ENCODE measurements at places on chromosomes 16 and 17.

DNA sequence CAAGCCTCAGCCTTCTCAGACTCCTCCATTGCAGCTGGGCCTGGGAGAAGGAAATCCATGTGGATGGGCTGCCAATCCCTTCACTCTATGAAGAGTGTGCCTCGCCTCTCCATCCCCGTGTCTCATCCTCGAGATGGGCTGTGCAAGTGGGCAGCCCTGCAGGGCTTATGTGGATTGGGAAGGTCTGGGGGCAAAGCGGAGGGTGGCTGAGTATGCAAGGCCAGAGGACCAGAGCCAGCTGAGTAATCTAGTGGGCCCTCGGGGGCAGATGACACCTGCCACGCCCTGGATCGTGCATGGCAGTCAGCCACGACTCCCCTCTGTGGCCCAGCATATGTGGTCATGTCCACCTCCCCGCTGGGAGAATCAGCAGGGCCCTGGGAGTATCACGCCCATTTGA, 78.9 kb downstream of the IRX5 start:
- DNase-seq = no peak

DNA sequence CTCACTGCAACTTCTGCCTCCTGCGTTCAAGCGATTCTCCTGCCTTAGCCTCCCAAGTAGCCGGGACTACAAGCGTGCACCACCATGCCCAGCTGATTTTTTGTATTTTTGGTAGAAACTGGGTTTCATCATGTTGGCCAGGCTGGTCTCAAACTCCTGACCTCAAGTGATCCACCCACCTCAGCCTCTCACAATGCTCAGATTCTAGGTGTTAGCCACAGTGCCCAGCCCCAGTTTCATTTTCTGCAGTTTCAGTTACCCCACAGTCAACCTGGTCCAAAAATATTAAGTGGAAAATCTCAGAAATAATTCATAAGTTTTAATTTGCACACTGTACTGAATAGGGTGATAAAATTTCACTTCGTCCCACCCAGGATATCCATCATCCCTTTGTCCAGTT, 28.7 kb downstream of the KNOP1 start:
- no peak for DNase-seq

- no peak for DNase-seq
These were observed 36.2 kb downstream of the YPEL2 start for GRCh38 chr17:59367657-59368045.

GRCh38 chr17:5194346-5194745, 2.7 kb upstream of the ZNF594 start:
- no peak for DNase-seq

DNA sequence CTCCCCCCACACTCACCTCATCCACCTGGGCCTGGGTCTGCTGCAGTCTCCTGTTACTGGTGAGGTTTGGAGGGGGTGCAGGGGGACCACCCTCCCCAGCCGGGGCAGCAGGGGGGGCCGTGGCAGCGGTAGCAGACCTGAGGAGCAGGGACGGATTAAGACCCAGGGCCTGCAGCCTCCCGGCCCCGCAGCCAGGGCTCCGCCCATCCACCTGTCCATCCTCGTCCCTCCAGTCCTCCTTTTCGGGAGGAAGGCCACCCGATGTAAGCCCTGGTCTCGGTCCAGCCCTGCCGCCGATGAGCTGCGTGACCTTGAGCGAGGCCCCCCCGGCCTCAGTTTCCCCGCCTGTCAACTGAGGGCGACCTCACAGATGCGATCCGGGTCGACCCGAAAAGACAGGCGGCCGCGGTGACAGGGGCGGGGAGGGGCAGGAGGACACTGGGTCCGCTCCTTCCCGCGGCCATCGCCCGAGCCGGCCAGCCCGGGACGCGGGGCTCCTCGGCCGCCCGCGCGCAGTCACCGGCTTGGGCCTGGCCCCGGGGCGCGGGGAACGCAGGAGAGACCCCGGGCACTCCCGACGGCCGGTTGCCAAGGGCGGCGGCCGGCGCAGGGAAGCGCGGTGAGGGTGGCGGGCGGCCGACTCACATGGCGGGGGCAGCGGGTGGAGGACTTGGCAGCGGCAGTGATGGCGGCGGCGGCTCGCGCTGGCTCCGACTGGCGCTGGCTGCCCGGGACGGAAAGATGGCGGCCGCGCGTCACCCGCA, at the start of gene VAMP2:
VAMP2 (minus strand) TSS at position 716 of the 764 bp plus-strand sequence; CDS start at position 647, 69 bp downstream.
- DNase-seq = peak; percentile 71

Data from activated T-helper 1 cell treated with anti-CD3 and anti-CD28 coated beads, Interleukin-2, amount 50 U/mL, for 16 hours (primary cell).